ENCODE measurements at places on chromosomes 1 and 21.

DNA sequence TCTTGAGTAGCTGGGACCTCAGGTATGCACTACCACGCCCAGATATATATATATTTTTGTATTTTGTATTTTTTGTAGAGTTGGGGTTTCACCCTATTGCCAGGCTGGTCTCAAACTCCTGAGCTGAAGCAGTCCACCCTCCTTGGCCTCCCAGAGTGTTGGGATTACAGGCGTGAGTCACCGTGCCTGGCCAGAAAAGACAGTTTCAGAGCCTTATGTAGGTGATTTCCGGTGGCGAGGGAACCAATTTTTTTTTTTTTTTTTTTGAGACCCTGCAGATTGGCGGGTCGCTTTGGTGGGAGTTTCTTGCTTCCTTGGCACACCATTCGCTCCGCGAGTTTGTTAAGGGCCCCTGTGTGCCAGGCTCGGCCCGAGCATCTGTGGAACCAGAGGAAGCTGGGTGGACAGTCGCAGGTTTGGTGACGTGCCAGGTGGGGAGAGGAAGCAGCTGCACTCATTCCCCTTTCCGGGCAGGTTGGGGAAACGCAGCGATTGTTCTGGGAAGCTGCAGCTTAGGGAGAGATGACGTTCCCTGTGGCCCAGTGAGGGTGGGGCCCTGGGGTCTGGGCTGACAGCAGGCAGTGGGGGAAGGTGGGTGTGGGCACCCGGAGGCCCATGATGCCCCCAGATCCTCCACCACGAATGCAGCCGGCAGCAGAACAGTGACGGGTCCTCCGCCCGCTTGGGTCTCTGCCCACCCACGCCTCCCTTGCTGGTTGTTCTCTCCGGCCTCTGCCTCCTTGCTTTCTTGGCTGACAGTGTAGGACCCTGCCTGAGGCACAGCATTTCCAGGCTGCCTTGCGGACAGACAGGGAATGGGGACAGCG, 25.1 kb downstream of the SPSB1 start:
- DNase-seq = no peak

DNA sequence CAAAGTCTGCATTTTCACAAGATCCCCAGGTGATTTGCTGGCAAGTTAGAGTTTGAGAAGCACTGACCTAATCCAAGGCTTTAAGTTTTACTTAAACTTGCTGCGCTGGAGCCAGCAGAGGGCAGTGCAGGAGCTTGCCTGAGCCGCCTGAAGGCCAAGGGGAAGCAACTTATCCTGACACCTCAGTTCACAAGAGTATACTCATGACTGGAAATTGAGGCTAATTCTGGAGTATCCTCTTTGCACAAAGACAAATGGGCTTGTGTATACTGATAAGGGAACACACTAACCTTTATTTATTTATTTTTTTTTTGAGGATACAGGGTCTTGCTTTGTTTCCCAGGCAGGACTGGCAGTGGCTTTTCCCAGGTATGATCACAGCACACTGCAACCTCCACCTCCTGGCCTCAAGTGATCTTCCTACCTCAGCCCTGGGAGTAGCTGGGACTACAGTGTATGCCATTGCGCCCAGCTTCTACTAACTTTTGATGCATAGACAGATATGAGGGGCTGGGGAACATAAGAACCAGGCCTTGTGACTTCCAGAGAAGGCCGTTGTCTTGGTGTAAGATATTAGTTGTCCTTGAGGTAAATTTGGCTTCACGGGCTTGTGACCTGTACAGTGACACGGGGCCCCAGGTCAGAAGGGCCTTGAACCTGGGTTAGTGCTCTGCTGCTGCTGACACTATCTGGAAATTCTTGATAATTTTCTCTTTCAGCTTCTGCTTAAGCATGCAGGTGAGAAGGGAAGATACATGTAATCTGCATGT, 29.0 kb upstream of the SLAMF1 start:
- no peak for DNase-seq

DNA sequence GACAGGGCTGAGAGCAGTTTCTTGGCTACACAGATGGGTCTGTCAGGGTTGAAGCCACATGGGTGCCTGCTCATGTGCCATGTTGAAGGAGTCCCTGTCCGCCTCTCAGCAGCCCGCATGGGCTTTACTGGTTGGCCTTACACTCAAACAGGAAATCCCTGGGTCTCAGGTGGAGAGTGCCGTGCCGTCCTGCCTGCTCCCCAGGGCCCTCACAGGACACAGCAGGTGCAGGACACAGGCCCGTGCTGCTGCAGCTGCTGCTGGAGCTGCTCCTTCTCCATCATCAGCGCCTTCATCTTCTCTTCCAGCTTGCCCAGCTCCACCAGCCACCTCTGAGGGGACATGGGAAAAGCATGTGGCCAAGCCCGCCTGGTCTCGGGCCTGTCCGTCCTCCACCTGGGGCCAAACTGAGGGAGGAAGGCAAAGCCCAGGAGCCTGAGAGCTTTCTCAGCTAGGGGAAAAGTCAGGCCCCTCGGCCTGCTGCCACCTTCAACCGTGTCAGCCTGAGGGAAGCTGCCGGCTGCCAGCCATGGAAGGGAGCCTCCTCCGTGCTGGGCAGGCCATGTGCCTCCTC, 5.5 kb downstream of the SLFNL1 start:
- no peak for DNase-seq

DNA sequence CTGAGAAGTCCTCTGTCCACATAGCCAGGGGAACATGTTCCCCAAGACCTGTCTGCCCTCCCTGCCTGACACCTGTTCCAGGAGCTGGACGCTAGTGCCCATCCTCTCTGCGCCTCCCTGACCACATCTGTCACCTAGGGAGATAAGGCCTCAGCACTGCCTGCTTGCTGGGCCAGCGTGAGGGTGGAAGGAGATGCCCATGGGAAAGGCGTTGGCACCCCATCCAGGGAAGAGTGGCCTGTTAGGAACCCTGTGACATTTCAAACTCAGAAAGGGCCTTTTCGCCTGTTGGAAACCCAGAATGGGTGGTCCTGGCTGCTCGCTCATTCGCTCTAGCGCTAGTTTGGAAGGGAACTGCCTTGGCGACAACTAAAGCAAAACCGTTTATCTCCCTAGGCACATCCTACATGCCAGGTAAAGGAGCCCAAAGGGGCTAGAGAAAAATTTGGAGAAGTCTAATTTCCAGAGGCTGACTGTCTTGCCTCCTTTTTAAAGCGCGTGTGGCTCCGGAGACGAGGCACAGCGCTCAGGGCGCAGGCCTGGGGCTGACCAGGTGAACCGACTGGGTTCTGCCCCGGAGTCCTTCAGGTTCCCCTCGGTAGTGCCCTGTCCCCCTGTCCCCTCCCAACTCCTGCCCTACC, 410 bp downstream of the ACTA1 start:
- no peak for DNase-seq

GRCh38 chr1:25992689-25993171, 5.1 kb downstream of the PAFAH2 start:
- peak; percentile 62 for DNase-seq

GRCh38 chr1:171258429-171258828, 10.1 kb downstream of the FMO1 start:
- no peak for DNase-seq

DNA sequence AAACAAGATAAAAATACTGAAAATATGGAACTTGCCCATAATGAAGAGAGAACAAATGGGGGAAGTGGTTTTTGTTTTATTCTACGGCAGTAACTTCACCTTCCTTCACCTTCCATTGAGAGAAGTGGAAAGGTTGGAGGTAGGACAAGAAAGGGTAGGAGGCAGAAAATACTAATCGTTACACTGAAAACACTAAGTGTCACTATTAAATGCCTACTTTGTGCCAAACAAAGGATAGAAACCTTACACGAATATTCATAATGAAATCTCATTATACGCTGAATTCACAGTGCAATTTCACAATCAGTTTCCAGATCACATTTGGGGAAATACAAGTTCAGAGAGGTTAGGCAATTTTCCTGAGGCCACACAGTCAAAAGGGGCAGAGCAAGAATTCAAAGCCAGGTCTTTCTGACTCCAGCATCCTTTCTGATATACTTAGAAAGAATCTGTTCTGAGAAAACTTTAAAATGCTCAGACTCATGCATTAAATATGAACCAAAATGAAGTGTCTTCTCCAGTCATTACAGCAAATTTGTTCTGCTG, 3.0 kb downstream of the TIAM1 start:
- DNase-seq = no peak

- DNase-seq = peak; percentile 42
Measured at GRCh38 chr1:93620172-93620840, 61.3 kb downstream of the BCAR3 start.

GRCh38 chr1:221573756-221574155, 168.1 kb downstream of the DUSP10 start:
- DNase-seq = no peak

GRCh38 chr1:54105080-54105479, 47.7 kb downstream of the CDCP2 start:
- DNase-seq = no peak

DNA sequence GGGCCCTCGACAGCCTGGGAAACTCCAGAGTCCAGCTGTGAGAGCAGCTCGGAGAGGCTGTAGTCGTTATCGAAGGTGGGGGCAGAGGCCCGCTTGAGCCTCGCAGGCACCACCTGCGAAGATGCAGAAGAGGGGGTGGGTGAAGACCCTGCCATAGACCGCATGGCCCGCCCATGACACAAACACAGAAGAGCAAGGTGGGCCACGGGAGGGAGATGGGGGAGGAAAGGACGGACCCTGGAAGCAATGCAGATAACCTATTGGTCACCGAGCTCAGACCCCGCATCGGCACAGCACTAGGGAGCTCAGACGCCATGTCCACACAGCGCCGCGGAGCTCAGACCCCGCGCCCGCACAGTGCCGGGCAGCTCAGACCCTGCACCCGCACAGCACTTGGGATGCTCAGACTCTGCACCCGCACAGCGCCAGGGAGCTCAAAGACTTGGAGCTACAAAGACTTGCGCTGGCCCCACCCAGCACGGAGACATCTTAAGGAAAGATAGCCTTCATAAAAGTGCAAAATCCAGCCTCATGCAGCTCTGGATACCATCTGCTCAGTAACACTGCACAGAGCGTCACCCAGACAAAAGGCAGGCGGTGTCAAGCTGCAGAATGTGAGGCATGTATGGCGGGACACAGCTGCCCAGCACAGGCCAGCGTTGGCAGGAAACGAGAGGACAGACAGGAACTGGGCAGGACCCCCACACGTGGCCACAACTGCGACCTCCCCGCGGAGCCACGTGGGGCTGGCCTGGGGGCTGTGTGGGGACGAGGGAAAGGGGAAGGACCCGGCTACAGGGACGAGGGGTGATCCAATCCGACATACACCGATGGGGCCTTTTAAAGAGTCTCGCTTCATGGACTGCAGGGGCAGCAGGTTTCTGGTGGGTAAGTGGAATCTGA, 22.6 kb downstream of the RIPK4 start:
- peak; percentile 9 for DNase-seq

- DNase-seq = no peak
Measured at GRCh38 chr1:5911157-5911556, 81.1 kb downstream of the NPHP4 start.

- DNase-seq = peak; percentile 15
Measured at GRCh38 chr1:36359383-36359782, 26.3 kb downstream of the STK40 start.

GRCh38 chr1:33982419-33982818, 118.5 kb downstream of the HMGB4 start:
- DNase-seq = no peak

GRCh38 chr1:165162671-165163241, 193.8 kb downstream of the LMX1A start:
- peak; percentile 60 for DNase-seq

DNA sequence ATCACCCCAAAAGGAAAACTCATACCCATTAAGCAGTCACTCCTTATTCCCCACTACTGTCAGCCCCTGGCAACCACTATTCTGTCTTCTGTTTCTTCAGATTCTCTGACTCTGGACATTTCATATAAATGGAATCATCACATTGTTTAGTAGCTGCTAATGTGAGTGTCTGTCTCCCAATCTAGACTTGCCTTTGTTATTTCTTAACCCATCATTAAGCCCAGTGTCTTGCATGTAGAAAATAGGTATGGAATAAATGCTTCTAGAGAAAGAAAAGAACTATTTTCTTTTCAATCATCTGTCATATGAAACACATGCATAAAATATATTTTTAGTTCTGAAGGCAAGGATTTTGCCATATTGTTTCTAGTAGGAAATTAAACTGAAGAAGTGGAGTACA, 610.0 kb downstream of the PLPP3 start:
- DNase-seq = no peak

DNA sequence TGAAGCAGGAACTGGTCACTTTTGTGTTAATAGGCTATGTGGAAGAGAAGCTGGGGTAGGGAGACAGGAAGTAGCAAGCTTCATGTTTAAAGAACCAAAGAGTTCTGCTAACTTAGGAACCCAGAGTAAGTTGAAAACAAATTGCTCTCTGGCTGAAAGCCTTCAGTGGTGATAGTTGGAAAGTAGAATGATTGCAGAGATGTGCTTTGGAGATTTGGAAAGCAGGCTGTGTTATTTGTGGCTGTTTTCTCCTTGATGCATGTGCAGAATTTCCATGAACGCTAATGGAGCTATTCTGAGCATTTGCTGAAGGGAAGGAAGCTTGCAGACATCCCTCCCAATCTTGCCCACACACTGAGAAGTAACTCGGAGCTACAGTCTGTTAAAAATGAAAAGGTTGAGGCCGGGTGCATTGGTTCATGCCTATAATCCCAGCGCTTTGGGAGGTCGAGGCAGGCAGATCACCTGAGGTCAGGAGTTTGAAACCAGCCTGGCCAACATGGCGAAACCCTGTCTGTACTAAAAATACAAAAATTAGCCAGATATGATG, 45.7 kb downstream of the TCEANC2 start:
- DNase-seq = no peak

DNA sequence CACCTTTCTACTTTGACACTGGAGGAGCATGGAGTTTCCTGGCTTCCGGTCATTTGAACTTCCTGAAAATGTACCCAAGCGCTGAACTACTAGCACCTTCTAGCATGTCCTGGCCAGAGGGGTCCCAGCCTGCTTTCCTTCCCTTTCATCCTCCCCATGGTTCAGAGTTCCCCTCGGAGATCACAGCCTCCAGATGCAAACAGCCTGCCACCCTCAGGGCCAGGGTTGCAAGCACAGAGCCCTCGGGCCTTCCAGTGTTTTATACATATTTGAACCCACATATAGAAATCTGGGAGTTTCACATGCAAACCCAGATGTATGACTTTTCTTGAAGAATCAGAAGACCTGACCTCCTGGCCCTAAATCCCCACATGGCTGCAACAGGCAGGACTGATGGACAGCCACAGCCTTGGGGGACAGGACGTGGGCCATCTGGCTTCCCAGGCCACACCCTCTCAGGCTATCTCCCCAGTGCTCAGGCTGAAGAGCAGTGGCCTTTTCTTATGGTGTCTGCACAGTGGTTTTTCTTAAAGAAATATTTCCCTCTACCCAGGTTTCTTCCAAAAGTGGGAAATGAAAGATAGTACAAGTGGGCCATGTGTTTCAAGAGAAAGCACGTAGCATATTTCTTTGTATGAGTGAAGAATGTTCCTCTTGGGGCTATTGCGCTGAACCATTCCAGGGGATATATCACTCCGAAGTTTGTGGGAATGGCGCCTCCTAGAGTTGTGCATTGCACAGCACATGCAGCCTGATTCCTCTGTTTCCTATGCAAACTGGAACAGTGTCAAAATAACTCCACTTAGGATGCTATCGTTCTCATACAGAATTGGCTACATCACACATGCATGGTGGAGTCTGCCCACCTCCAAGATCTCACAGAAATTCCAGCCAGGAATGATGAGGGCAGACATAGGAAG, 232.0 kb upstream of the VAMP3 start:
- DNase-seq = no peak
